ENCODE measurements at places on chromosomes 7 and 10.

DNA sequence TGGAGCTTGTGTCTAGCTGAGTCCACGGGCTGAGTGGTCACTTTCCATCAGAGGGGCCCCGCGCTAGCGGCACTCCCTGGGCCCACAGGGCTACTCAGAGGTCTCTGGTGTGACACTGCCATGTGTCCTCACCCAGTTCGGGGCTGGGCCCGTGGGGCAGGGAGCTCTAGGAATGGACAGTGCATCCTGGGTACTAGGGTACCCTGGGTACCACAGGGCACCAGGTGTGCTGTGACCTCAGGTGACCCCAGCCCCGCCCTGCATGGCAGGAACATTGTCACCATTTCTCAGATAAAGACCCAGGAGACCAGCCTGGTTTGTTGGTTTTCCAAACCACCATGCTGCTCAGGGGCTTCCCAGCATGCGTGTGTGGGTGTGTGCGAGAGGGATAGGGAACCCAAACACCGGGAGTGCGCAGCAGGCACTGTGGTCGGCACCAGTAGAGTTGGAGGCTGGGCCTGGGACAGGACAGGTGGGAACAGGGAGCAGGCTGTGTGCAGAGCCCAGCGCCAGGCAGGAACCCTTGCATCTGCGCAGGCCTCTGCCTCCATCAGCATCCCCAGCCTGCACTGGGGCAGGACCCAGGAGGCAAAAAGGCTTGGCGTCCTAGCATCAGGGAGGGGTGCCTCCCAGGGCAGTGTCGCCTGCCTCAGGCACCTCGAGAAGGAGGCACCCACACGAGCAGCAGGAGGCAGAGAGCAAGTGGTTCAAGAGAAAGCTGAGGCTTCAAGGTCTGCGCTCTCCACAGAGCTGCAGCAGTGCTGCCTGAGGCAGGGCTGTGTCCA, 19.4 kb upstream of the CSGALNACT2 start:
- no peak for DNase-seq

DNA sequence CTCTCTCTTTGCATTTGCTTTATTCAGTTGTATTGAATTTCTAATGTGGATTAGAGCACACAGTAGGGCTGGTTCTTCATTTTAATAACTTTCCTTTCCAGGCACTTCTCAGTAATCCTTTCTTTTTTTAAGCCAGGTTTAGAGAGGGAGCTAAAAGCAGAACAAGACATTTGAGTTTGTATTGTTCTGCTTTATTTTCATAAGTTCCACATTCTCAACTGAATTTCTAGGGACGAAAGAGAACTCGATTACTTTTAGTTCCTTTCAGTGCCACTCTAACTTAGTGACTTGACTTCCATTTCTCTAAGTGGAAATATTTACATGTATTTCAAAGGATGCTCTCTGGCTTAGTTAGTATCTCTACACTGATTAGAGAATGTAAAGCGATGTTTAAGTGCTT, 145.6 kb downstream of the EXOC4 start:
- no peak for DNase-seq

- no peak for DNase-seq
Measured at GRCh38 chr7:31111109-31111451, 59.0 kb downstream of the ADCYAP1R1 start.

- DNase-seq, result no peak
Measured at GRCh38 chr7:17033245-17033644, 151.5 kb upstream of the AGR3 start.

DNA sequence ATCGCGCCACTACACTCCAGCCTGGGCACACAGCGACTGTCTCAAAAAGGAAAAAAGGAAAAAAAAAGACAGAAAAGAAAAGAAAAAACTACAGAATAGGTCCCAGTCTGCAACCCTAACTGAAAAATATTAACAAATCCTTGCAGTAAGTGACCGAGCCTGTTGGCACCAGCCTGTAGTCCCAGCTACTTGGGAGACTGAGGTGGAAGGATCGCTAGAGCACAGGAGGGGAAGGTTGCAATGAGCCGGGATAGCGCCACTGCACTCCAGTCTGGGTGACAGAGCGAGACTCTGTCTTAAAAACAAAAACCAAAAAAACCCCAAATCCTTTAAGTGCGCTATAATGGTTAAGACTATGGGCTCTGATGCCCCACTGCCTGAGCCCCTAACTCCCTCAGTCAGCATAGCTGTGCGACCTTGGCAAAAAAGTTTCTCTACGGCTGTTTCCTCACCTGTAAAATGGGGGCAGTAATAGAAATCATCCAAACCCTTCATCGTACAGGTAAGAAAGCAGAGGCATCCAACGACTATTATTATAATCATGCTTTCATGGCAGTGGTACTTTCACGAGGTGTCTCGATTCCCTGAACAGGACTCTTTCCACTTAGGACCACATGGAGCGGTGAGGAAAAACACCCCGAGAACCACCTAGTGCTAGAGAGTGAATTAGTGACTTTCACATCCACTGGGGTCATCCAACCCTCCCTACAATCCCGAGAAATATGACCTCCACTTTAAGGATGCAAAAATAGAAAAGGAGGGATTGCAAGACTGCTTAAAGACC, 755 bp downstream of the TOMM7 start:
- DNase-seq, result no peak

GRCh38 chr7:142703655-142704305, 45.5 kb upstream of the PRSS1 start:
- no peak for DNase-seq

- DNase-seq, result no peak
Measured at GRCh38 chr7:128323459-128324367, 20.0 kb downstream of the RBM28 start.

DNA sequence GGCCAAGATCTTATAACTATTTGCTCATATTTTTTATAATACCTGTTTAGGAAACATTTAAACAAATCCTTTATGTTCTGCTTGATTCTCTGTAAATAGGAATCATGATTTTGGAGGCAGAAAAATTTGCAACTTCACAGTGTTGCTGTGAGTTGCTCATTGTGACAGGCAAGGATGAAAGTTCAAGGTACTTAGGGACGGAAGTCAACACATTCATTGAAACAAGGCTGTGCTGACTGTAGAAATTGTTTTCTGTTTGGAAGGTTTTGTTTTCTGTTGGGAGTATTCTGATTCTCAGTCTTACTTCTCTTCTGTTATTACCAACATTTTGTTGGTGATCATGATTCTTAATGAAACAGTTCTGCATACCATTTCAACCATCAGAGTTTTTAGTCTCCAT, 54.9 kb downstream of the FANK1 start:
- no peak for DNase-seq

GRCh38 chr7:100678291-100678984, 4.9 kb downstream of the GNB2 start:
- no peak for DNase-seq

GRCh38 chr7:139265673-139266072, 34.6 kb downstream of the UBN2 start:
- no peak for DNase-seq

DNA sequence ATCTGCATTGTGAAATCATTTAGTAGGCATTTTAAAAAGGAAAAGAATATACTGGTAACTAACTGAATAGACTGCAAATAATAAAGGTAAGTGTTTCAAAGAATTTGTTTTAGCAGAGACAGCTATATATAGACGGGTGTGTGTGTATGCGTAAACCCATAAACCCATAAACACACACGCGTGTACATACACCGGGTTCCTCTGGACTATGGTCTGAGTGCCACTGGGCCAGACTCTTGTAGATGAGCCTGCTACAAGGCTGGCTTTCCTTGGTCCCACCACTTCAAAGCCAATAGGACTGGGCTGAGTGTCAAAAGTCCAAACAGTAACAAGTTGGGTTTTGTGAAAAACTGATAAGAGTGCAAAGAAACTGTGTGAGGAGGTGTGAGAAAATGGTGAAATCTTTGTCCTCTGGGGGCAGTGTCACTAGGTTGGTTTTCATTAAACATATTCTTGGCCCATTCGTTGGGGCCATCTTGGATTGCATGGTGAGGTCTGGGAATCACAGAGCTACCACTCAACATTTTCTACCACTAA, 39.8 kb downstream of the GNA12 start:
- no peak for DNase-seq

DNA sequence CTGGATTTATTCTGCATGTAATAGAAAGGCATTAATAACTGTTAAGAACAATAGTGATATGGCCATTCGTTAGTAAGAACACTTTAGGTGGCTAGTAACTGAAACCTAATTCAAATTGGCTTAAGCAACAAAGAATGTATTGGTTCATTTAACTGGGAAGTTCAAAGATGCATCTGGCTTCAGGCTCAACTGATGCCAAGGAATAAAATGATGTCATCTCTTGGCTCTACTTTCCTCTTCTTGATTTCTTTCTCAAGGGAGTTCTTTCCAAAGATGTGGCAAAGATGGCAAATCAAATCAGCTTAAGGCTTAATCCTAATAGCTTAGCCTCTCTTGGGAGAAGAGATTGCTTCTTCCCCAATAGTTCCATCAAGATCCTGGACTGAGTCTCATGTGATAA, 51.6 kb downstream of the PIK3CG start:
- no peak for DNase-seq

GRCh38 chr7:2497500-2498336, 21.5 kb upstream of the GRIFIN start:
- no peak for DNase-seq

DNA sequence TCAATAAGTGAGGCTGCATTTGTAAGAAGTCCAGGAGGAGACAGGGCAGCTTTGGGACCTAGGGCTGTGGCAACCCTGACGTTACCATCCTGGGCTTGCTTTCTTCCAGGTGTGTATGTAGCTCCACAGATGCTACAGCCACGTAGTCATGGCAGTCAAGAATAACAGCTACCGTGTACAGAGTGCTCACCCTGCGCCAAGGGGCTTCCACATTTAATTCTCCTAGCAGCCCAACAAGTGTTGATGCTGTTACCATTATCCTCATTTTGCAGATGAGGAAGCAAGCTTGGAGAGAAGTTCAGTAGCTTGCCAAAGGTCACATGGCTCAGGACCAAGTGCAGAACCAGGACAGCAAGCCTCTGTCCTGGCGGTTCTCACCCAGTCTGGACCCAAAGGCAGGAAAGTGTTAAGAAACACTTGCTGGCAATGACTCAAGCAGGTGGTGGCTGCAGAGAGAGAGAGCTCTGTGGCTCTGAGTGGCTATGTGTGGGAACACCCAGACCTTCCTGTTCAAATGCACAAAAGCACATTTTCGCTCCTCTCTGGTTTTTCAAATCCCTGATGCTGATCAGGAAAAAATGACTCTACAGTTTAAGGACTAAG, 89.8 kb downstream of the CREM start:
- DNase-seq, result no peak

DNA sequence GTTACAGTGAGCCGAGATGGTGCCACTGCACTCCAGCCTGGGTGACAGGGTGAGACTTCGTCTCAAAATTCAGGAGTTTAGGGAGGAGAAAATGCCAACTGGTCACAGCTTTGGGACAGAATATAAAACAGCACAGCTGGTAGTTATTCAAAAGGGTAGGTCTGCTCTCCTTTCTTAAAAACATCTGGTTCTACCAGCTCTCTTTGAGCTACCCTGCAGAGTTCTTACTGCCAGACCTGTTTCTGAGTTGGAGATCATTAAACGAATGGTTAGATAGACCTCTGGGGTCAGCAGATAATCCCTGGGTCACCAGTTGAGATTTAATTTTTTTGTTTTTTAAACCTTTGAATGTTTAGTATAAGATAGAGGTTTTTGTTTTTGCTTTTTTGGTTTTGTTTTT, 52.6 kb downstream of the MCU start:
- no peak for DNase-seq

DNA sequence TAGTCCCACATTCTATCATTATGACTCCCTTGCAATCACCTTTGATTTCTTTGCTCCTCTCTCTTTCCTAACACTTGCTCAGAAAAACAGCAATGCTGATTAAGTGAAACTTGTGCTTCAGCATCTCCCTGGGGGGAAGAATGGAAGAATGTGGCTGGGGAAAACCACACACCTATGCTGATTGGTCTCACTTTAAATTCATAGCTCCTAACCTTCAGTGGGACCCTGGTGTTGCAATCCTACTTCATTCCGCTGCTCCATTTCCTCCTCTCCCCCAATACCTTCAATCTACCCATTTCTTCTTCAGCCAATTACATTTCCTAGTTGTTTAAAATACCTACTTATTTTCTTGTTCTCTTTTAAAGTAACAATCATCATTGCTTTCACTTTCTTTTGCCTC, 1166.7 kb upstream of the C7orf33 start:
- DNase-seq, result no peak

DNA sequence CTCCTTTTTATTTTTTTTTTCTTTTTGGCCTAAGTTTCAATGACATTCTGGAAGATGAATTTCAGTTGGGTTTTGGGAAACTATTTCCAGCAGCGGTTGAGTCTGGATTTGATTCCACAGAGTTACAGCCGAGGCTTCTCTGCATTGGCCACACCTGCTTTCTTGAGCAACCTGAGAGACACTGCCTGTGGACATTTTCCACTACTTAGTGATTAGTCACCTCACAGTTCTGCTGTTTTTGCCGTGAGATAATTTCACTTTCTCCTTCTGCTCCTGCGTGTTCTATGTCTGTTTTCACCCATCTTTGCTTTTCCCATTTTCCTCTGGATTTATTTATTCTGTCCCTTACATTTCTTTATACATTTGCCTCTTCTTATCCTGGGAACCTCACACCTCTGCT, 243.0 kb downstream of the BICC1 start:
- DNase-seq, result no peak

GRCh38 chr10:11448545-11449244, 162.8 kb downstream of the USP6NL start:
- DNase-seq, result no peak

- no peak for DNase-seq
Measured at GRCh38 chr10:27258492-27258837, 17.9 kb upstream of the ACBD5 start.

DNA sequence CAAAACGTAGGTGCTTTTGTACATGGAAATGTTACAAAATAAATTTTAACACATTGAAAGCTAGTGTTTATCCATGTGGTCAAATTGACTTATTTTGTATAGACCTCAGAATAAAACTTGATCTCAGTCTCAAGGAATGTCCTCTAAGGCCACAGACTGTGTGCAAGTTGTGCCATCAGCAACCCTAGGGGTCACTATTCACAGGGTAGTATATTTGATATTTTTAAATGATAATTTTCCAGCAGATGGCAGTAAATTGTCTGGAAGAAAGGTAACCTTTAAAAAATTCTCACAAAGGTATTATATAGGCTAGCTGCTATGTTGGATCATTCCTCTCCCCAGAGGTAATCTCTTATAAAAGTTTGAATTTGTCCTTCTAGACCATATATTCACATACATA, 12.9 kb upstream of the SNX10 start:
- no peak for DNase-seq

- no peak for DNase-seq
Measured at GRCh38 chr7:135251496-135252391, 18.1 kb downstream of the STRA8 start.
